ENCODE measurements at places on chromosomes 2 and 18. TPM values are rescaled to one million over a fixed set of nuclear protein-coding genes. Genes with fewer than 3 reads are reported as not detected.
A peak's percentile ranks its signal among the peaks of the same experiment; 100 is the strongest.

Gene KDSR
- 53.0 TPM for total RNA-seq

Gene CFAP221
- 0.36 TPM for total RNA-seq

Gene IL1B
- total RNA-seq, result not detected

Gene C2orf80
- total RNA-seq, result not detected

Gene ALPG
- not detected for total RNA-seq

Gene HRH4
- total RNA-seq, result under 0.01 TPM

Gene MYOM1
- total RNA-seq, result 1.8 TPM

Gene SLC8A1
- 82.9 TPM for total RNA-seq

DNA sequence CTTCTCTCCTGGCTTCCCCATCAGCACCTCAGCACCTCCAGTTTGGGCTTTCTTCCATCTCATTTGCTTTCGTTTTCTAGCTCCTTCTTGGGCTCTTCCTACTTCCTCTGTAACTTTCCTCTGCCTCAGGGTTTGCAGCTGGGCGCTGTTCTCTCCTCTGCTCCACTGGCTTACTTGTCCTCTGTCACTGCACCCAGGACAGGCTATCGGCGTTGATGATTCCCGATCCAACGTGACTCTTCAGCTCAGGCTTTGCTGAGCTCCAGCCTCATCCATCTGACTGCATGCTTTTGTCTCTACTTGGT lies 362.4 kb downstream of the CYRIA start:
- DNase-seq, result no peak

DNA sequence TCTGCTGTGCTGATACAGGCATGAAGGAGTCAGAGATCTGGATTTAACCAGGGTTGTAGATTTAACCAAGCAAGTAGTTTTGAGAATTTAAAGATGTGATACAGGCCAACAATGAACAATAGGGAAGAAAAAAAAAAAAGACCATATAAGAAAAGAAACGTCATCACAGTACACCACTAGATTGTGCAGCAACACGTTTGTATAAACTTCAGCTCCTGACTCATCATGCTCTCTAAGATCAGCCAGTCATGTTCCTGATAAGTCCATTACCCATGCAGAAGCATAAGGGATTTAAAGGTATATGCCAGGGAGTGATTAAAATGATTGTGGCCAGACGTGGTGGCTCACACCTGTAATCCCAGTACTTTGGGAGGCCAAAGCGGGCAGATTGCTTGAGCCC lies 22.3 kb upstream of the ERICH2 start:
- no peak for DNase-seq

DNA sequence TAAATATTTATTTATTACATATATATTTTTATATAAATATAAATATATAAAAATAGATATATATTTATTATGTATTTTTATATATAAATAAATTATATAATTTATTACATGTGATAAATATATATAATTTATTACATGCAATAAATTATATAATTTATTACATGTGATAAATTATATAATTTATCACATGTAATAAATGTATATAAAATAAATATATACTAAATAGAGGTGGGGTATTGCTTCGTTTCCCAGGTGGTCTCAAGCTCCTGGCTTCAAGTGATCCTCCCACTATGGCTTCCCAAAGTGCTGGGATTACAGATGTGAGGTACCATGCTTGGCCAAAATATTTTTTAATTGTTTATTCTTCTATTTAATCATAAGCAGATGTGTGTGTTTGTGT lies 3.6 kb upstream of the G6PC2 start:
- DNase-seq, result no peak

DNA sequence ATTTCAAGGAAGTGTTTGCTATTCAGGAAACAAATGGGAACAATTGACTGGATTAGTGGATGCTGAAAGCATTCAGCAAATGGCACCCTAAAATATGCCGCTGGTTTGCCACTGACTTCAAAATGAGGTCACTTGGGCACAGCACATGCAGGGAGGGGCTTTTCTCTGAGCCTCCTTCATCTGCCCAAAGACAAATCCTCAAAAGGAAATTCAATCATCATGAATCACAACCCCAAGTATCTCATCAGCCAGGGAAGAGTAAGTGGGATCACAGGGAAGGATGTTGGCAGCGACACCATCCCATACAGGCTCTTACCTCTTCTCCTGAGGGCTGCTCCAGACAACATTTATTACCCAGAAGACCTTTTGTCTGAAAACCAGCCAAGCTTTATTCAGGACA lies 14.4 kb upstream of the SP140L start:
- DNase-seq, result peak; percentile 83

GRCh38 chr2:110146945-110147332 lies 31.3 kb upstream of the MALL start:
- no peak for DNase-seq

DNA sequence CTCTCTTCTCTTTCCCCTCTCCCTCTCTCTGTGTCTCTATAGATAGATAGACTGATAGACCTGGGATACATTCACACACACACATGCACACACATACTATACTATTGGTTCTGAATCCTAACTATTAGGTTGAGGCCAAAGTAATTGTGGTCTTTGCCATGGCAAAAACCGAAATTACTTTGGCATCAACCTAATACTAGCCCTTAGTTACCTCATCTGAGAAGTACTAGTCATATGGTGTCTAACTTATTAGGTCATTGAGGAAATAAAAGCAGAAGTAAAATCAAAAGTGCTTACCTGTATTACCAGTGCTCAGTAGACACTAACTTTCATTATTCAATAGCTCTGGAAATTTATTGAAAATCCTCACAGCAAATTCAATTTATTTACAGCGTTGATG lies 451.5 kb downstream of the EPHA4 start:
- no peak for DNase-seq

GRCh38 chr2:150319658-150320555 lies 167.6 kb downstream of the RND3 start:
- no peak for DNase-seq

- no peak for DNase-seq
Observed at GRCh38 chr2:171785450-171785849, 98.2 kb downstream of the DYNC1I2 start.

GRCh38 chr2:73896362-73897239 lies 3.8 kb downstream of the ACTG2 start:
- peak; percentile 83 for DNase-seq

GRCh38 chr2:170887496-170887895 lies 41.6 kb upstream of the GORASP2 start:
- DNase-seq, result no peak

- no peak for DNase-seq
Observed at GRCh38 chr2:160411167-160411566, 82.4 kb downstream of the RBMS1 start.

Measured in osteoblast (primary cell).